Right atrium auricular region (tissue), 2 donors: ENCODE measurements at places on chromosomes 1 and 21. TPM values are rescaled to one million over a fixed set of nuclear protein-coding genes. Genes with fewer than 3 reads are reported as not detected.

DNA sequence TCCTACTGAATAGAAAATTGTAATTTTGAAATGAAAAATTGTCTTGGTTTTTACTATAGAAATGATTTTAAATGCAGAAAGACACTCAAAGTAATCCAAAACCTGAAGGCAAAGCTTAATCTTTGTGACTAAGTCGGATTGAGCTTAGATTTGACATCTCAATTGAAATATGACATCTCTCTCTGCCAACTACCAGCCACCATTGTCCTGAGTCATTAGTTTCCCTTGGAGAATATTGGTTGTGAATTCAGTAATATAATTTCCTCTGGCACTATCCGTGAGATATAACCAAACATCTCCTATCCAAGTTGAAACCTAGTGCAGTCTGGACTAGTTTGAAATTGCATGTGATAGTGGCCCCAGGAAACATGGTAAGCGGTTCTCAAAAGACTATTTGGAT lies 37.1 kb downstream of the PLA2G4A start:
- no peak for DNase-seq

DNA sequence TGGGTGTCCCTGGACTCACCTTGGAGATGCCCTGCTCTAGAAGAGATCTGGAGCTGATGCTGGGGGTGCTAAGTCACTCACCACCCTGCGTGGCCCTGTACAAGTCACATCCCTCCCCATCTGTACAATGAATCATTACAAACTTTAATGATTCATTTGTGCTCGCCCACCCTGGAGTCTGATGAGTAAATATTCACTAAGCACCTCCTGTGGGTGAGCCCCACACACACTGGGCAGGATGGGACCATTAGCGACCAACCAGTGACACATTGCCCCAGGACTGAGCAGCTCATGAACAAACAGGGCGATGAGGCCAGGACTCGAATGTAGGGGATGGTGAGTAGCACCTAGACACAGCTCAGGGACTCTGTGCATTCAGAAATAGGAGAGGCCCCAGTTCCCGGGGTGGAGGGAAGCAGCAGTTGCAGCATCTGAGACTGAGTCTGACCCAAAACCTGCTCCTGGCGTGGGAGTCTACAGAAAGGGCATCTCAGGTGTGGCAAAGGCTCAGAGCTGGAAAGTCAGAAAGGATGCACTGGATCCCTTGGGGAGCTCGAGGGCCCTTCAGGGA lies 18.1 kb upstream of the PDZK1IP1 start:
- DNase-seq: no peak

- DNase-seq: no peak
Observed at GRCh38 chr1:42392255-42392654, 11.7 kb downstream of the RIMKLA start.

DNA sequence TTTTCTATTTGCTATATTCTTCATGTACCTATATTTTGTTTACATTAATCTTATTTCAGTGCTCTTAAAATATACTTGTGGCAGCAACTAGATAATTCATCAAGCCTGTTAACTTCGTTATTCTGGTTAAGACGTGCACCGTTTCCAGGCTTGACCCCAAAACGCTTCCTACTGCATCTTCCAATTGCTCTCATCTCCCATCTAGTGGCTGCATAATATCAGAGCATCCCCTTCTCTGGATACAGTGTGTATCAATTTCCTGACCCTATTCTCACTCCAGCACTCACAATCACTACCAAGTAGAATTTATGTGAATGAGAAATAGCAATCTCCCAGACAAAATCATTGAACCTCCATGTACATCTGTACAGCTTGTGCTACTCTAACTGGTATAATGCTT lies 1280.3 kb upstream of the B3GALT2 start:
- DNase-seq: no peak

GRCh38 chr21:27721675-27722074 lies 754.8 kb upstream of the ADAMTS5 start:
- DNase-seq: no peak

DNA sequence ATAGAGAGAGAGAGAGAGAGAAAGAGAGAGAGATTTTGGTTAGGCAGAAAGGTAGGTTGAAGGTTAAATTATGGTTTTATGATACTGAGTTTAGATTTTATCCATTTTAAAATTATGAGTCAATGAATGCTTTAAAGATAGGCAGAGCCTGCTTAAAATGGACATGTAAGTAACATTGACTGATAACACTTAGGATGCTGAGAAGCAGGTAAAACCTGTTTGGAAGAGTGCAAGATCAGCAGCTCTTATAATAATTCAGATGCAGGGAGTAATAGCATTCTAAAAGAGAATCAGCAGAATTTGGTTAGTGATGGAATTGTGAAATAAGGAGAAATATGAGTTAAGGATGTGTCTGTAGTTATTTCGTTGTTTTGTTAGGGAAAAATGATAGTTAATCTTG lies 446.6 kb downstream of the PLA2G4A start:
- DNase-seq: no peak

DNA sequence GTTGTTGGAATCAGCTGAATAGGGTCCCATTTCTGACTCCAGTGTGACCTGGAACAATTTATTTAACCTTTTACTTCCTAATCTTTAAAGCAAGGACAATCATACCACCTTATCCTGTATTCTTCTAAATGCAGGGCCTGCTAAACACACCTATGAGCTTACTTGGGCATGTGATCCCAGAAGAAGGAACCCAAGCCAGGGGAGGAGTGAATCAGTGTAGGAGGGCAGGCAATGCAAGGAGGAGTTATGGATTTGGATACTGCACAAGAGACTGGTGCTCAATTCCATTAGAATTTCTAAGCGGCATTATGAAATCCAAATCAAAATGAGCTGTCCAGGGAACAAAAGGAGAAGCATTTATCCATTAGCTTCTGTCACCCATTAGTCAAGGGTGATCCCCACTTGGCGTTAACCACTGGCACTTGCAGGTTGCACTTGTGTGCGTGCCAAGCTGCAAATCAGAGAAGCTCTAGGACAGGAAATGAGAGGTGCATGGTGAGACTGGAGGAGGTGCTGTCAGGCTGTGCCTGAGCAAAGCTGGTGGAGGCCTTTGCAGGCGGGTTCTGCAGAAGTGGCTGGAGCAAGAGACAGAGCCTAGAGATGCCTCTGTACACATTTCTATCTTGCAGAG lies 297.2 kb upstream of the PLXNA2 start:
- no peak for DNase-seq

DNA sequence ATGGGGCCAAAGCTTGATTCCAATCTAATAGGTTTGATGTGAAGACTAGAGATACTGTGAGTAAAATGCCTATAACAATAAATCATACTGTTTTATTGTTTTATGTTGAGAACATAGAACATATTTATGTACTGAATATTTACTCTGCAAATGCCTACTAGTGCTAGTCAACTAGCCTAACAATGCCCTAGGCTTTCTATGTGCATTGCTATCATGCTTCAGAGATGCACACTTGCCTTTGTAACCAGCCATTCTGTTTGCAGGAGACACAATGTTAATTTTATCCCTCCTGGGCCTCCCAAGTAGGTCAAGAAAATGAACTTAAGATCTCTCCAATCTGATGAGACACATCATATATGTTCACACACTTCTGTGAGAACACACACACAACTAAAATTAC lies 530.8 kb upstream of the BEND5 start:
- DNase-seq: no peak

- DNase-seq: no peak
Observed at GRCh38 chr1:244992833-244993232, 128.5 kb upstream of the HNRNPU start.

GRCh38 chr21:42254651-42255601 lies 36.0 kb downstream of the ABCG1 start:
- no peak for DNase-seq

DNA sequence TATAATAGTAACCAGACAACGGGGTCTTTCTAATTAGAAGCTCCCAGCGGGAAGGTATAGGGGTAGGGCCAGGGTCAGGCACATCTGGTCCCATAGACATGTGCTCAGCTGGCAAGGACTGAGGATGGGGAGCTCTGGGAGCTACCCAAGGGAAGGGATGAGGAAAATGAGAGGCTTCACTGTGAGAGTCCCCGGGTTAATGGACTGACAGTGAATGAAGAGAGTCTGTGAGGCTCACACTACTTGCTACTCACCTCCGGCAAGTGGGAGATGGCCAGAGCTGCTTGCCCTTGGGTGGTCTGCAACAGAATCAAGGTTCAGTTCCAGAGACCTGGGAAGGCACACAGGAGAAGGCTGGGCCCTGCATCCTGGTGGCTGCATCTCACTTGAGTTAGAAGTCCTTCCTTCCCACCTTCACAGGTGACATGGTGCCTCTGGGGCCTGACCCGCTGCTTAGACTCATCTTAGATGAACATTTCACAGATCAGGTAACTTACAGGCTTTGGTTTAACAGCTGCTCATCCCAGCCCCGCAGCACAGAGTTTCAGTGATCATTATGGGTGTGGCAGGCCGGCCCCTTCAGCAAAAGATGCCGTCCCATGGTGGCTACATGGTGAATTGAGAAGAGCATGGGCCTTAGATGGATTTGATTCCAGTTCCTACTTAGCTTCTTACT lies 31.7 kb downstream of the EIF2D start:
- DNase-seq: no peak

GRCh38 chr1:189706594-189706993 lies 771.1 kb downstream of the BRINP3 start:
- no peak for DNase-seq

DNA sequence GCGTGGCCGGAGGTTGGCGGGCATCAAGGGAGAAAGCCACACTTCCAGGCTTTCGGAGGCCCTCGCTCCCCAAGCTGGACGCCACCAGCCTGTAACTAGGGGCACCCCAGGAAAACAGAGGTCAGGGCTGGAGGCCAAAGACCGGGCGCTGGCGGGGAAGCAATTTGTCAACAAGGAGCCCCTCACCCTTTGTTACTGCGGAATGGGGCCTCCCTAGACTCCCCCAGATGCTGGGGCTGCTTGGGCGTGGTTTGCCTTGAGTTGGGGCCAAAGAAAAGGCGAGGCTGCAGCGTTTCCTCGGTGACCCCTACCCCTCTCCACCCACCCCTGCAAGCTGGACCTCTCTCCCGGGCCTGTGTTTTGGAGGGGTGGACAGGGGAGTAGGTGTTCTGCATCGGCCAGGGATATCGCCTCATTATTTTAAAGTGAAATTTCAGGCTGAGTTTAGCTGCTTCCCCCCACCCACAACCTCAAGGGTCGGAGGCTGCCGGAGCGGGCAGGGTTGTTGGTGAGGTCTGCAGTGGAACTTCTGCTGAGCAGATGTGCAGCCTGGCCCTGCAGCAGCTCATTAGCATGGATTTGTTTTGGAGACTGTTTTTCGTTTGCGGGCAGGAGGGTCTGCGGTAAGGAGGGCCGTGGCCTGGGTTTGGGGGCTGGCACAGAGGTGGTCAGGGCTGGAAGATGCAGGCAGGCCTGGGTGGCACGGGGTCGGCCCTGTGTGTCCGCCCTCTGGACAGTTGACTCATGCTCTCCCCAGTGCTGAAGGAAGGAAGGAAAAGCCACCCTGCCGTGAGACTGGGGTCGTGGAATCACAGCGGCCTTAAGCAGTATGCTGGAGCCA lies 1.5 kb downstream of the NBL1 start:
- DNase-seq: no peak

GRCh38 chr1:77847621-77848080 lies 40.8 kb upstream of the NEXN start:
- DNase-seq: no peak

GRCh38 chr1:148166558-148167492 lies 14.7 kb upstream of the NBPF11 start:
- DNase-seq: no peak

Gene CFAP45
- 1.3 TPM for total RNA-seq

Gene TNFRSF8
- total RNA-seq: 3.0 TPM

Gene DNAJC28
- total RNA-seq: 4.5 TPM

Gene SPRR2B
- total RNA-seq: not detected
